ENCODE measurements at places on chromosomes 7 and 10.

DNA sequence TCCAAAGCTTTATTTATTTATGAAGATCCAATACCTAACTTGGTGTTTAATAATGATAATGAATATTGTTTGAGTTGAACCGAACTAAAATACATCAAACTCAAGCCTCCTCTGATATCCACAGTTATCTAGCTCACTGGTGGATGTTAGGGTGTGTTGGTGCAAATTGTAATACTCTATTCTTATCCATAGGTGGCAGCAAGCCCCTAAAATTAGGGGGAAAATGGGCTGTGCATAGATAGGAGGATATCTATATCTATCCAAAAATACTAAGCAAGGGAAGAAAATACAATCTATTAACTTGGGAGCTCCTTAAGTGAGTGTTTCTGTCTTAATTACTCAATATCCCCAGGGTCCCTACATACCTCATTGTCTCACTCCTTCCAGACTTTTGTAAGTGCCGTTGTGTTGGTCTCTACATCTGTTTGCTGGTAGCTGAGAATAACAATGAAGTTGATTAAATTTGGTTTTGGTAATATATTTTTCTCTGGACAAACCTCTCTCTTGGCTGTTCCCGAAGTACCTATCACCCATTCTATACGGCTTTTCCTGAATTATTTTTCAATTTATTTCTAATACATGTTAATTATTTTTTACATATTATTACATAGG lies 55.0 kb upstream of the VWDE start:
- peak; percentile 47 for DNase-seq

DNA sequence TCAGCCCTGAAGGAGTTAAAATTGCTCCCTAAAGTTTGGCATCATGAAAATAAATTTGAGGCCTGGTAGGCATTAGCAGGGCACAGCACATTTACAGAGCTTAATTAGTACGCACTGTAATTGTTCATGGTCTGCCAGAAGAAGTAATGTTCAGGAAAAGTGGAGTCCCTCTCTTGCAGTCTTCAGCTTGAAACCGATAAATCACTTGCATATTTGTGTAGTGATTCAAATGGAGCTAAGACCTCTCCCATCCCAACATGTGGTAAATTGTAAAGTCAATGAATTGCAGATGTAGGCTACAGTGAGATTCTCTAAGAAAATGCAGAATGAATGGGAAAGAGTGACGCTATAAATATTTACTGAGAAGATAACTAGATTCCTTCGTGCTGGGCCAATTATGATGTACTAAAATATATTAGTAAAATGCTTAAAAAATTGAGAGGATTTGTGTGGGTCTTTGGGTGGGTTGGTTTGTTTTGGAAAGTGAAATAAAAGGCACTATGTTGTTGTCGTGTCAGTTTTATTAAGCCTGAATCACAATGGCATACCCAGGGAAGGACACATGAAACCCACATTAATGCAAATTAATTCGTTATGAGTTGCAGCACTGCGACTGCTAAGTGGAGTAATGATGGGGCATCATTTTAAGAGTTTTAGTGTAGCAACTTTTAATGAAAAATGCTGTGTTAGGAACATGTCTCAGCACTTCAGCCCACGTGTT lies 8.4 kb downstream of the TCF7L2 start:
- no peak for DNase-seq

GRCh38 chr10:24378126-24378920 lies 169.4 kb downstream of the KIAA1217 start:
- DNase-seq: no peak

GRCh38 chr7:23713285-23714149 lies 3.5 kb downstream of the STK31 start:
- DNase-seq: peak; percentile 79

- DNase-seq: no peak
Measured at GRCh38 chr10:126288547-126289493, 99.5 kb downstream of the ADAM12 start.
